ENCODE measurements at places on chromosomes 1 and 21. TPM values are rescaled to one million over a fixed set of nuclear protein-coding genes. Genes with fewer than 3 reads are reported as not detected.

The SPAG17 gene
- total RNA-seq, result not detected

DNA sequence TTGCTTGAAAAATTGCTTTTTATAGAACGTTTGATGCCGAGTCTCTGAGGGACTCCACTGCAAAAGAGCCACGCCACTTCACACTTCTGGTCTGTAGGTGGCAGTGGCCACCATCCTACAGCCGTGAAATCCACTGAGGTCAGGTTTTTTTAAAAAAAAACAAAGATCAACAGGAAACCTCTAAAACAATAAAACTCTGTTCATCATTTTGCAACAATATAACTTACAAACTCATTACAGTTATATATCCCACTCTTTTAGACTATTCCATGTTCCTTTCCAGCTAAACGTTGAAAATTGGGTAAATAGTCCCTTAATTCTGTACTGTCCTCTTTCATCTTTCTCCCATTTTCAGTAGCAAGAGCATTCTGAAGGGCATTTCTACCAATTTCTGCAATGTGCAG is 64.6 kb upstream of the FMN2 start:
- H3K4me1 ChIP-seq, result no peaks in the 10 kb centered on the region
- no peaks in the 10 kb centered on the region for H3K36me3 ChIP-seq
- H3K4me3 ChIP-seq, result no peak overlapping the region
- H3K27me3 ChIP-seq, result no peaks in the 10 kb centered on the region
- no peak overlapping the region for H3K27ac ChIP-seq

DNA sequence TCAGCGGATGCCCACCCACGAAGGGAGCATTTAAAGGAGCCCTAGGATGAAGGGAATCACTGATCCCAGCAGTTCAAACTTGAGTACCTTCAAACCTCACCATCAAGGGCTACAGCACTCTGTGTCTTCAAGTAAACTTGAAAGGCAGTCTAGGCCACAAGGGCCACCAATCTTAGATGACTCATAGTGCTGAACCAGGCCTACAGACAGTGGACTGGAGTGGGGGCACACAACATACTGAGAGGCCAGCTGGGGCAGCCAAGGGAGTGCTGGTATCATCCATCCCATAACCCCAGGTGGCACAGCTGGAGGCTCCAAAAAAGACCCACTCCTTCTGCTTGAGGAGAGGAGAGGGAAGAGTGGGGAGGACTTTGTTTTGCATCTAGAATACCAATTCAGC is 345.4 kb downstream of the DUSP10 start:
- H3K4me1 ChIP-seq, result no peaks in the 10 kb centered on the region
- H3K36me3 ChIP-seq, result no peaks in the 10 kb centered on the region
- H3K27ac ChIP-seq, result no peak overlapping the region
- no peak for DNase-seq

The CR1L gene
- total RNA-seq, result not detected

The HES2 gene
- 0.35 TPM for total RNA-seq

The MAP3K21 gene
- total RNA-seq, result 2.8 TPM

DNA sequence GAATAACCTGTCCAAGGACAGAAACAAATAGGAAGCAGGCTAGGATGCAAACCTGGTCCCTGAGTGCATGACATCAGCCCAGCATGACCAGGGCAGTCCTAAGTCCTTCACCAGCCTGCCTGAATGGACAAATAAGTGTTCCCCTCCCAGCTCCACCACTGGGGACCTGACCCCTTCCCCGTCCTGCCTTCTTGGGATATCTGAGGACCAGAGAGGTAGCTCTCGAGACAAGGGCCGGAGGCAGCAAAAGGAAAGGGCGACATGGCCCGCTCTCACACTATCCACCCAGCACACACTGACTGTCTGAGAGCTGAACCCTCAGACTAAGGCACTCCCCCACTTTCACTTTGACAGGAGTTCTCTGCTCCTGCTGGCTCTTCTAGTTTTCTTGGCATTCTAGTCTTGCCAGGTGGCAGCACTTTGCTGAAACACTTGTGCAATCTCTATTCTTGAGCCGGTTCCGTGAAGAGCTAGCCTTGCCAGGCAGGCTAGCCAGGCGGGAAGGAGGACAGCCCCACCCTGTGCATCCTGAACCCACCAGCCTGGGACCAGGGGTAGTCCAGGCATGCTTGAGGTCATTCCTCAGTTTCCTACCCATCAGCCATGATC is 251.1 kb upstream of the RAB4A start:
- no peaks in the 10 kb centered on the region for H3K36me3 ChIP-seq
- no peak overlapping the region for H3K4me3 ChIP-seq
- no peak for DNase-seq
- no peak overlapping the region for H3K27ac ChIP-seq

The CYP4A22 gene
- not detected for total RNA-seq

- no peak overlapping the region for H3K4me3 ChIP-seq
- no peaks in the 10 kb centered on the region for H3K4me1 ChIP-seq
- no peak for DNase-seq
- no peaks in the 10 kb centered on the region for H3K27me3 ChIP-seq
Observed at GRCh38 chr1:82226186-82226505, 425.4 kb downstream of the ADGRL2 start.

The ABCG1 gene
- 3.7 TPM for total RNA-seq

DNA sequence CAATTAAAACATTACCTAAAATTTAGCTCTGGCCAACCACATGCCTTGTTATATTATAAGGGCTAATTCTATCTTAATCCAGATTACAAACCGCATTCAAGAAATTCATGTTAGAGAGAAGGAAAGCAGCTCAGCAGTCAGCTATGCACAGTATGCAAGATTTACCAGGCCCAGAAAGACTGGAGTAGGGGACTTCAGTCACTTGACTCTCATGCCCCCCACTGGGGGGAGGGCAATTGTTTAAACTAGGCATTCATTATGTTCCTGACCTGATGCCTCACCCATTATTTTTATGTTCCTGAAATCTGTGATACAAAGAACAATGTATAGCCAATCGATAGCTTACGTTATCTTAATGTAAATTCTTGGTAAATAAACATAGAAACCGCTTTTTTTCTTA is 96.9 kb downstream of the ZNF644 start:
- DNase-seq, result no peak
- no peak overlapping the region for H3K27ac ChIP-seq
- no peaks in the 10 kb centered on the region for H3K36me3 ChIP-seq
- H3K4me1 ChIP-seq, result peaks cover 47% of the 10 kb centered on the region
- no peak overlapping the region for H3K4me3 ChIP-seq

DNA sequence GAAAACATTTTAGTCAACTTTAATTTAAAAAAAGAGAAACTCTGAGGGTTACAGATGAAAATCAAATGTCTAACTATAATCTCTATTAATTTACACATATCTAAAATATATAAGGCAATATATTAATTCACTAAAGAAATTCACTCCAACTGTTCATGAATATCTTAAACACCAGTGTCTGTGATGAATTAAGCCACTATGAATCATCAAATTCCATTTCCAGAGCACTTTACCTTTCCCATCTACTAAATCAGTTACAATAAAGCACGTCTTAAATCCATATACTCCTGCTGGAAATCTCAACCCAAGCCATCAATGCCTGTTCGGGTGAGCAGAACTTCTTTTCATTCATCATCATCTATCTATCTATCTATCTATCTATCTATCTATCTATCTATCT is 4.3 kb downstream of the TAF5L start:
- DNase-seq, result no peak
- no peak overlapping the region for H3K4me3 ChIP-seq
- no peaks in the 10 kb centered on the region for H3K36me3 ChIP-seq
- H3K27ac ChIP-seq, result no peak overlapping the region
- peaks cover 29% of the 10 kb centered on the region for H3K4me1 ChIP-seq

DNA sequence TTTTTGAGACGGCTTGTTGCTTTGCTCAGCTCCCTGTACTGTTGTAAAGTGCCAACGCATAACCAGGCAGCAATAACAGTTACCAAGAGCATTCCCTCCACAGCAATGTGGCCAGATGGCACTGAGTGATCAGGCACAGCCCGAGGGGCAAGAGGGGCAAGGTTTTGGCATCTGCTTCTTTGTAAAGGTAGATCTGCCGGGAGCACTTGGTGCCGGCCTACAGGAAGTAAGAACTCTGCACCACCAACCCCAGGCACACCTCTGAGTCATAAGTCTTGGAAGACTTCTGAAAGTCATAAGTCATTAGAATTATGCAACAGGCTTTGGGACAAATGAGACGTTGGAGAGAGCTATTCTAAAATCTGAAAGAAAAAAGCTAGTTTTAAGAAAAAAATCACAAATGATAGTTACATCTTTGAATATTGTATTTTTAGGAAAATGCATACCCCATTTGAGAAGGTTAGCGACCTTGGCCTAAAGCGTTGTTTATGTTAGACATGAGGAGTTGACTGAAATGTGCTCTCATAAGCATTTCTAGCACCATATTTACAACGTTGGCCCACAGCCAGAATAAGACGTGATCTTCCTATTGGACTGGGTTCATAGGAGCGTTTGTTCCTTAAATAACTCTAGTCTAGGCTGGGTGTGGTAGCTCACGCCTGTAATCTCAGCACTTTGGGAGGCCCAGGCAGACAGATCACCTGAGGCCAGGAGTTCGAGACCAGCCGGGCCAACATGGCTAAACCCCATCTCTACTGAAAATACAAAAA is 37.7 kb upstream of the MAP10 start:
- no peak overlapping the region for H3K27ac ChIP-seq
- H3K27me3 ChIP-seq, result no peaks in the 10 kb centered on the region
- no peaks in the 10 kb centered on the region for H3K36me3 ChIP-seq
- no peaks in the 10 kb centered on the region for H3K4me1 ChIP-seq

- H3K4me1 ChIP-seq, result peaks cover 4% of the 10 kb centered on the region
- H3K27me3 ChIP-seq, result peaks cover 24% of the 10 kb centered on the region
- no peaks in the 10 kb centered on the region for H3K36me3 ChIP-seq
- no peak for DNase-seq
- no peak overlapping the region for H3K4me3 ChIP-seq
- no peak overlapping the region for H3K27ac ChIP-seq
Observed at GRCh38 chr1:157047062-157047410, 1.5 kb upstream of the ARHGEF11 start.

GRCh38 chr1:91889717-91890459 is 3.9 kb upstream of the TGFBR3 start:
- H3K4me3 ChIP-seq, result no peak overlapping the region
- peaks cover 15% of the 10 kb centered on the region for H3K4me1 ChIP-seq
- DNase-seq, result no peak
- H3K27me3 ChIP-seq, result no peaks in the 10 kb centered on the region
- H3K27ac ChIP-seq, result no peak overlapping the region
- H3K36me3 ChIP-seq, result no peaks in the 10 kb centered on the region

DNA sequence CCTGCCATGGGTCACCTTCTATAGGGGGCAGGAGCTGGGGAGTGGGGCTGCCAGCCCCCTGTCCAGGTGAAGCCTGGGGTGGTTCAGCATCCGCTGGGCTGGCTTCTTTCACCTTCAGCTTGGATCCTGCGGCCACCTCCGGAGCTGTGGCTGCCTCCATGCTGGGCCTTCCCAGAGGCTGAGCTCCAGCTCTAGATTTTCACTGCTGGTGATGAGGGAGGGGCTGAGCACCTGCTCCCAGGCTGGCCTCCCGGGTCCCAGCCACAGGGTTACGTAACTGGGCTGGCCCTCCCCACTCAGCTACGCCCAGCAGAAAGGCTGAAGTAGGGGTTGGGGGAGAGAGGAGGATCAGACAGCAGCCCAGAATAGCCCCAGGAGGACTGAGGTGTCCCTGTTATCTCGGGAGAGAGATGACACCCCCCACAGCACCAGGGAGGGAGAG is at the start of gene MYBPHL:
MYBPHL (minus strand) TSS at position 180 of the 442 bp plus-strand sequence; CDS start at position 160, 20 bp downstream.
- no peaks in the 10 kb centered on the region for H3K4me1 ChIP-seq
- no peak within 1 kb of the TSS for H3K4me3 ChIP-seq
- no peaks in the 10 kb centered on the region for H3K27me3 ChIP-seq

The SHISAL2A gene
- total RNA-seq, result 16.7 TPM

GRCh38 chr1:202798260-202798659 is 10.0 kb downstream of the KDM5B start:
- no peak overlapping the region for H3K27ac ChIP-seq
- H3K4me1 ChIP-seq, result no peaks in the 10 kb centered on the region
- DNase-seq, result no peak
- H3K36me3 ChIP-seq, result no peaks in the 10 kb centered on the region
- no peaks in the 10 kb centered on the region for H3K27me3 ChIP-seq

GRCh38 chr1:17108360-17108759 is 10.9 kb downstream of the PADI2 start:
- DNase-seq, result no peak
- H3K4me1 ChIP-seq, result no peaks in the 10 kb centered on the region
- no peak overlapping the region for H3K27ac ChIP-seq

- H3K36me3 ChIP-seq, result no peaks in the 10 kb centered on the region
- no peak overlapping the region for H3K27ac ChIP-seq
- H3K4me1 ChIP-seq, result peaks cover 32% of the 10 kb centered on the region
- no peak for DNase-seq
Observed at GRCh38 chr1:153881751-153882150, 41.0 kb downstream of the GATAD2B start.

DNA sequence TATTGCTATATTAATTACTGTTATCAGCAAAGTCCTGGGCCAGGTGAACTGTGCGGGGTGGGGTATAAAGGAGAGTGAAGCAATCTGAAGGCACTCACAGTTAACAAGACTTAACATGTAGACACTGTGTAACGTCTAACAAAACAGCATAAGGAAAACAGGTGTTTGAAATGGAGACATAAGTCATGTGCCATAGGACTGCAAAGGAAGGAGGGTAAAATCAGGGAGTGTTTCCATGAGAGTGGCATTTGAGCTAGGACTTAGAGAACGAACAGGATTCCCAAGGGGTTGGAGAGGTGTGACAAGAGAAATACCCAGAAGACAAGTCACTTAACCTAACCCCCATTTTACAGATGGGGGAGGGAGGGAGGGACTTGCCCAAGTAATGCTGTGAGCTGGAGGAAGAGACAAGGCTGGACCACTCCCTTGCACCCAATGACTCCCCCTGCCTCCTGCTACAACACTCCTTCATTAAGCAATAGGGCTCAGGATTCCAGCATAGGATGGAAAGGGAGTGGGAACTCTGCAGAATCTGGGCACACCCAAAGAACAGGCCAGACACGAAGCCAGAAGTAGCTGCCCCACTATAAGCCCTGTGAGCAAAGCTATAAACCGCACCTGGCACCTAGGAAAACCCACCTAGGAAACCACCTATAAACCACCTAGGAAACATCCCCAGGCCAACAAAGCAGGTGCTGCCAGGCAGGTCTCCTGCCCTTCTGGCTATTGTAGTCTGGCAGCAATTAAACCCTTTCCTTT is 6.6 kb downstream of the PEF1 start:
- H3K27me3 ChIP-seq, result no peaks in the 10 kb centered on the region
- peaks cover 37% of the 10 kb centered on the region for H3K4me1 ChIP-seq
- no peak overlapping the region for H3K27ac ChIP-seq
- H3K4me3 ChIP-seq, result no peak overlapping the region

The OR2T11 gene
- total RNA-seq, result not detected

The MTF1 gene
- total RNA-seq, result 39.1 TPM

DNA sequence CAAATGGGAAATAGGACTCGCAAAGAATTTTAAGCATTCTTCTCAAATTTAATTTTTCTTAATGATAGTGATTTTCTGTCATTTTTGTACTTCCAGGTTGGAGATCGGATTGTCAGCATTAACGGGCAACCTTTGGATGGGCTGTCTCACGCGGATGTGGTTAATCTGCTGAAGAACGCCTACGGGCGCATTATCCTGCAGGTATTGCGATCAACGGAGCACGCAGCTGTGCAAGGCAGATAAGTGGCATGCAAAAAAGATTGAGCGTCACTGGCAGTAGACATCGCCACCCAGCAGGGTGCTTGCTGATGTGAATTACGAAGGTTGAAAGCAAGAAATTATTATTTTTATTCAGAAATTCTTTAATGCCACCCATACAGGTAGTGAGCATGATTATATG is 65.9 kb upstream of the L1TD1 start:
- no peaks in the 10 kb centered on the region for H3K4me1 ChIP-seq
- H3K27ac ChIP-seq, result no peak overlapping the region
- no peak overlapping the region for H3K4me3 ChIP-seq
- H3K36me3 ChIP-seq, result no peaks in the 10 kb centered on the region

GRCh38 chr1:151047591-151047924 is at the start of gene C1orf56:
Gene C1orf56, plus strand, starts transcription at chr1:151047751. Its CDS starts 97 bp downstream, at chr1:151047848.
- H3K36me3 ChIP-seq, result peaks cover 12% of the 10 kb centered on the region
- peaks cover 52% of the 10 kb centered on the region for H3K4me1 ChIP-seq
- DNase-seq, result peak; percentile 78
- H3K27ac ChIP-seq, result peak within 1 kb of the TSS; percentile 53
- no peaks in the 10 kb centered on the region for H3K27me3 ChIP-seq
